Activated naive CD8-positive, alpha-beta T cell treated with anti-CD3 and anti-CD28 coated beads, Interleukin-2, amount 10 ng/mL, durations not matched to agents 7 days and 5 days (primary cell): ENCODE measurements at places on chromosomes 3 and 15. TPM values are rescaled to one million over a fixed set of nuclear protein-coding genes. Genes with fewer than 3 reads are reported as not detected.

NEK4 gene
- total RNA-seq, result 25.1 TPM

LIPH gene
- not detected for total RNA-seq

GPR176 gene
- total RNA-seq, result 0.09 TPM

GP9 gene
- total RNA-seq, result not detected

PIK3CB gene
- total RNA-seq, result 14.3 TPM

FYTTD1 gene
- 48.8 TPM for total RNA-seq

IFT57 gene
- total RNA-seq, result 22.0 TPM

PLD1 gene
- 1.0 TPM for total RNA-seq

SEMA5B gene
- 0.17 TPM for total RNA-seq

PLA2G4D gene
- not detected for total RNA-seq

HRH1 gene
- 0.36 TPM for total RNA-seq

GNAT1 gene
- not detected for total RNA-seq

PARP9 gene
- total RNA-seq, result 107 TPM

COLQ gene
- total RNA-seq, result 4.1 TPM

ZDHHC19 gene
- total RNA-seq, result not detected

TYRO3 gene
- 0.22 TPM for total RNA-seq

ALDH1A2 gene
- total RNA-seq, result 0.86 TPM

CLDN1 gene
- total RNA-seq, result not detected

DNA sequence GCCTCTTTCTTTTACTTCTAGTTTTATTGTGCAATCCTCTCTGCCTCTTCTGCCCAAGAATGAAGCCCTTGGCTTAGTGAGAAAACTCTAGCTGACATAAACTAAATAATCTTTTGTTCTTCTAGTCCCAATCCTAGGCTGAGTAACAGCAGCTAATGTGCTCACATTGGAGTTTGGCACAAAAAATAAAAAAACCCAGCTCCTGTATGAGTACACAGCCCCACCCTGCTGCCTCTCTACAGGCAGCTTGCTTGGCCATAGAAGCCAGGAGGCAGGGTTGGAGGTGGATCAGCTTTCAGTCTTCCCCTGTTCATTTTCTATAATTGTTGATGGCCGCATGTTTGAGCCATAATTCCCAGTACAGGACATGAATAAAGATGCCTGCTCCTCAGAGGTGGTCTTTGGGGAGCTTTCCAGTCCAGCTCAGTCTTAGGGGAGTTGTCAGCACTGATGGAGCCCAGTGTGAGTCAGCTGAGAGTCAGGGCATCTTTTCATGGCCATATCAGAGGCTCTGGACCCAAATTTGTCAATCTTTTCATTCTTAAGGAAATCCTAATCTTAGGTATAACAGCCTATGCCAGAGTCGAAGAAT, 46.7 kb downstream of the RTP1 start:
- DNase-seq, result no peak

- DNase-seq, result peak; percentile 62
Measured at GRCh38 chr3:125310623-125311081, 64.5 kb downstream of the ZNF148 start.

- DNase-seq, result no peak
Measured at GRCh38 chr3:14137445-14137844, 12.6 kb downstream of the TMEM43 start.

GRCh38 chr15:100762913-100763834, 116.5 kb upstream of the ALDH1A3 start:
- DNase-seq, result no peak

GRCh38 chr15:92885224-92886041, 14.7 kb upstream of the CHD2 start:
- DNase-seq, result no peak

- no peak for DNase-seq
Measured at GRCh38 chr3:157414861-157415260, 21.8 kb upstream of the PTX3 start.

DNA sequence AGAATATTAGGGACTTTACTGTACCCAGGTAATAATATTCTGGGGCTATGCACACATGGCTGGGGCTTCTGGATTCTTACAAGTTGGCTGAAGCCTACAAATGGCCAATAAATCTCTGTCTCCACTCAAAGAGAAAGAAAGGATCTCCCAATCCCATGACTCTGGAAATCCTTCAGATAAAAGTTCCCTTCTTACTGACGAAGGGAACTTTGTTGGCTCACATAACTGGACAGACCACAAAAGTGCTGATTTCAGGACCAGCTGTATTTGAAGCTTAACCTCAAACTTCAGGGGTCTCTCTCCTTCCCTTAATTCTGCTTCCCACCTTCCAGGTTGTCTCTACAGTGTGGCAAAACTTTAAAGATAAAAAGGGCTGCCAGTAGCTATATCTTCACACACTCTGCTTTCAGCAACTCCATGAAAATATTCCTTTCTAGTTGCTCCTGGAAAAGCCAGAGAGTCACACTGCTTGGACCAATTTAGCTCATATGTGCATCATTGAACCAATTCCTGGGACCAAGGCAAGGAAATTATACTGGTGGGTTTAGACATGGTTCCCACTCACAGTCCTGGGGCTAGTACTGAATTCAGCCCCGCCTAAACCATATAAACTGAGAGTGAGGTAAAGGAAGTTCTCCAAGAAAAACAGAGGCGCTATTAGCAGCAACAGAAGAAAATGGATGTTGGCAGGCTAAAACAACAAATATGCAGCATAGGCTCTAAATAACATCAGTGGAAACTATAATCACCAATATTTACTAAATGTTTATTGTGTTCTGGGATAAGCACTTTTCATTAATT, 290.0 kb upstream of the GADL1 start:
- no peak for DNase-seq

DNA sequence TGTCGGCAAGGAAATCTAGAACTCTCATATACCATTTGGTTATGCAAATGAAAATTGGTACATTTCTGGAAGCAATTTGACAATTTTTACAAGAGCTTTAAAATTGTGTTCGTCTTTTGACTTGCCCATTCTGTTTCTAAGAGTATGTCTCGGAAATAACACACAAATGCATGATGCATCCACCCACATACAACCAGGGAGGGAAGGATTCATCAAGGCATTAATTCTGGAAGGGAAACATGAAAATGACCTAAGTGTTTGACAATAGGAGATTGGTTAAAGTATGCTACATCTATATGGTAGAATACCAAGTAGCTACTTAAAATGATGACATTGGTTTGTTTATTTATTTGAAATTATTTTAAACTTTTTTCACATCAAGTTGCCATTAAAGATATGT, 58.6 kb downstream of the PIAS1 start:
- DNase-seq, result no peak

- DNase-seq, result no peak
Measured at GRCh38 chr3:22922317-22922716, 280.8 kb upstream of the UBE2E2 start.

GRCh38 chr15:76776969-76777368, 128.2 kb downstream of the SCAPER start:
- no peak for DNase-seq

DNA sequence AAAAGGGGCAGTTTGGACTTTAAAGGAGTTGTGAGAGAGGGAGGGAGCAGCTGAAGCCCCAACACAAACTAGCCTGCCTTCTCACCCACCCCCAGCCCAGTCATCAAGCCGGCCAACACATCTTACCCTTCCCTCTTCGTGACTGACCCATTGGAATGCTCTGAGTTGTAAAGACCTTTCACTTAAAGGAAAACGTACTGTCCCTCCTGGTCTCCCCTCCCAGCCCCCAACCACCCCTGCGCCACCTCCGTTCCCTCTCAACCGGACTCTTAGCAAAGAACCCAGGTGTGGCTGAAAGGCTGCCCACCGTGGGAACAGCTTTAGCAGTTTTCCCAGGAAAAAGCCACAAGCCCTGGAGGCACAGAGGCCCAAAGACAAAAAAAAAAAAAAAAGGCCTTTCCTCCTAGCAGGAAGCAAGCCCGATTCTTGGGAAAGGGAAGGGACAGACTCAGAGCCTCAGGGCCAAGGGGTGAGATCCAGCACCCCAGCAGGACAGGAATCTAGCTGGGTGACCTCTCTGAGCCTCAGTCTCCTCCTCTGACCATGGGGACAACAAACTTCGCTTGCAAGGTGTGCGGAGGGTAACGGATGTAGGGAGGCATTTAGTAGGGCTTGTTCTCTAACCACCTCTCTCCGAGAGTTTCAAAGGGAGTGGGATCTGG, 2.4 kb downstream of the CYP11A1 start:
- DNase-seq, result no peak

- no peak for DNase-seq
Measured at GRCh38 chr3:186630950-186631641, 9.1 kb upstream of the FETUB start.

GRCh38 chr15:55235546-55236036, 38.9 kb upstream of the RSL24D1 start:
- no peak for DNase-seq

- no peak for DNase-seq
Measured at GRCh38 chr15:38861108-38861507, 296.5 kb upstream of the RASGRP1 start.

DNA sequence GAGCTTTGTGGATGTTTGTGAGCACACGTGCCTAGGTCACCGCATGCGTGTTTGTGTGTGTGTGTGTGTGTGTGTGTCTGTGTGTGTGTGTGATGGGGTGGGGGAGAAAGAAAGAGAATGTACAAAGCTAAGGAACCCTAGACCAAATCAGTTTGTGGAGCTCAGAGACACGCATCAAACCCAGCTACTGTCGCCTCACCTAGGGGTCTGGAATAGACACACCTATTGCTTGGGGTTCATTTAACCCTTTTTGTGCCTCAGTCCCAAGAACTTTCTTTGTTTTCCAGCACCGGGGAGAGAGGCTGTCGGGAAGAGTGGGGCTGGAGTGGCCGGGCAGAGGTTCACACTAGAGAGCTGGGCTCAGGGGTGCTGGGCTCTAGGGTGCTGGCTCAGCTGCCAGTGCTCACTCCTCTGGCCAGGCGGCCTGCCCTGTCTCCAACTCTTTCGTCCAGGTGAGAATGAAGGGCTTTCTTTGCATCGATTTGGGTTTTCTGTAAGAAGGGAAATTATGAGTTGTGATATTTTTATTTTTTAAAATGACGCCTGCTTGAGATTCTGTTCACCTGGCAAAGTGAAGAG, 221.6 kb downstream of the MEIS2 start:
- no peak for DNase-seq

DNA sequence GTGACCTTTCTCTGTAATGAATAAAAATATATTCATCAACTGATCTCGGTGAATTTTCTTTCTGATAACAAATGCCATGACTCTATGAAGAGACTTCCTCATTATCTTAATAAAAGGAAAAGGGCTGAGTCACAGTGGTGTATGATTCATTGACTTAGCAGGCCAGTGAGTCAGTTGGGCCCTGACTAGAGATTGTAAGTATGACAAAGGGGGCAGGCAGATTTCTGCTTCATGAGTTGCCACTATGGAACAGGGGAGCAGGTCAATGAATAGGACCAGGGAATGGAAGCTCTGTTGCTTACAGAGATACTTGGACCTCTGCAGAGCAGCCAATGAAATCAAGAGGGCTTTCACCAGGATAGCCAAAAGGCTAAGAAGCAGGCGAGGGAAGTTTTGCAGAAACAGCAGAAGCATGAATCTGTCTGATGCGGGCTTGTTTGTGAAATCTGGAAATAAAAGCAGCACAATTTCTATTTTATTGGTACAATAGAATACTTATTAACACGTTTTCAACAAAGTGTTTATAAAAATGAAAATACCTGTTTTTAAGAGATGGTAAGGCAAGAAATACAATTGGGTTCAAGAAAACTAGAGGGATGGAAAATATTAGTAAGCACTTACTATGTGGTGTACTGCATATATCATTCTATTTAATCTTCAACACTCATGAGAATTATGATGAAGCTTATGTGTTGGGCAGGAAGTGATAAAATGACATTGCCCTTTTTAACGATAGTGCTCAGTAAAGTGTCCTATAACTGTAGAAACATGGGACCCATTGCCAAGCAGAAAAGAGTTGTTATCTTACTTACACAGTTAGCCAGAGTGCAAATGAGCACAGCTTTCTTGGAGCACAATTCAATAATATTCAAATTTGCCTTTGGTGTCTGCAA, 169.8 kb upstream of the MYRIP start:
- no peak for DNase-seq

DNA sequence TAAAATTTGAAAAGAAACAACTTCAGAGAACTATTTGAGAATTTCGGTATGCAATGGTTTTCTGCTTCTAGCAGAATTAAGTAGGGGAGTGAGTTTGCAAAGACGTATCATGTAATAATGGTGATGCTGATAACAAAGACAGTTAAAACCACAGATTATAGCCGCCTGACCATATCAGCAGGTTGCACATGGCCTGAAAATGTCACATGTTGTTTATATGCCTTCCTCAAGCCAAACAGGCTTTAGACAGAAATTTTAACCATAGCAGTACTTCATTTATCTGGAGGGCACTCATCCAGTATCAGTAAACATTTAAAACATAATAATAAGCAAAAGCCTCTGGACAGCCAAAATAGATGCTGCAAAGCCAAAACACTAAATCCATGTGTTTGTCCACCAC, 131.7 kb downstream of the RYR3 start:
- no peak for DNase-seq

- DNase-seq, result no peak
Measured at GRCh38 chr15:77010312-77010686, 15.4 kb downstream of the PSTPIP1 start.

DNA sequence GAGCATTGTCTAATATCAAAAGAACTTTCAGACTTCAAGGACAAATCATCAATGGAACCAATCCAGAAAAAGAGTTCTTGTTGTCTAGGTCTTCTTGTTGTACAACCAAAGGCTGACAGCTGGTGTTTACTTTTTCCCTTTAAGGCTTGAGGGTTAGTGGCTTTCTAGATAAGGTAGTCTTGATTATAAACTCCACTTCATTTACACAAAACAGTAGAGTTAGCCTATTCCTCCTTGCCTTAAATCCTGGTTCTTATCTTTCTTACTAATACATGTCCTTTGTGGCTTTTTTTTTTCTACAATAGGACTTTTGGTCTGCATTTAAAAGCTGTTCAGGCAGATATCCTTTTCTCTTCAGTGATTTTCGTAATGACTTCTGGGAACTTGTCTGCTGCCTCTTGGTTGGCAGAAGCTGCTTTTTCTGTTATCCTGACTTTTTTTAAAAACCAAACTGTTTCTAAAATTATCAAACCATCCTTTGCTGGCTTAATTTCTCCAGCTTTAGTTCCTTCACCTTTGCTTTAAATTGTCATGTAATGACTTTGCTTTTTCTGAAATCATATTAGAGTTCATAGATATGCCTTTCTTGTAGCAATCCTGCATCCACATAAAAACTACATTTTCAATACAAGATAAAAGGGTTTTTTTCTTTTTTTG, 44.8 kb downstream of the STRIT1 start:
- DNase-seq, result no peak

- DNase-seq, result no peak
Measured at GRCh38 chr3:194274424-194275085, 76.6 kb downstream of the CPN2 start.

DNA sequence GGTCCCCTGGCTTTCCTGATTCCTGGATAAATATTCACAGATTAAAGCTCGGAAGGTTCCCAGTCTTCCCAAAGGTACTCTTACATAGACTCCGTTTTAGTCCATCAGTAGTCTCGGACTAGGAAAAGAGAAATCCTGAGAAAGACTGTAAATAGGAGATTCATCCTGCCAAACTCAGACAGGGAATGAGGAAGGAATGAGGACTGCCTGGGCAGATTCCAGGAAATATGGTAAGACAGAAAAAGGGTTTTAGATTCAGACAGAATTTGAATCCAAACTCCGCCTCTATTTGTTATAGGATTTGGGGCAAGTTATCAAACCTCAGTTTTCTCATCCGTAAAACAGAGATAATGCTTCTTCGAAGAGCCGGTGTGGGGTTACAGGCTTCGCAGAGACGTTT, 77.8 kb upstream of the VGLL4 start:
- no peak for DNase-seq

- no peak for DNase-seq
Measured at GRCh38 chr3:55636300-55637195, 149.4 kb upstream of the WNT5A start.

GRCh38 chr3:42755681-42756578, 17.1 kb downstream of the CCDC13 start:
- no peak for DNase-seq

GRCh38 chr3:196044513-196044912, 37.4 kb downstream of the TFRC start:
- no peak for DNase-seq
